Endothelial cell of umbilical vein (primary cell): ENCODE measurements at places on chromosomes 7 and 10. TPM values are rescaled to one million over a fixed set of nuclear protein-coding genes. Genes with fewer than 3 reads are reported as not detected.

The MYL10 gene
- total RNA-seq: not detected in 2 replicates

The LRIT1 gene
- not detected in 2 replicates for total RNA-seq

The OR2A5 gene
- total RNA-seq: not detected in 2 replicates

The CPN1 gene
- total RNA-seq: not detected in 2 replicates

The APBB1IP gene
- not detected in 2 replicates for total RNA-seq

The MYO1G gene
- 0.11 and 0.12 TPM in 2 replicates for total RNA-seq

The ZSCAN25 gene
- 11.4 and 13.8 TPM in 2 replicates for total RNA-seq

The ELN gene
- total RNA-seq: 0.18 and 1.7 TPM in 2 replicates

The ZNF804B gene
- total RNA-seq: not detected in 2 replicates

The FERD3L gene
- total RNA-seq: not detected in 2 replicates

- DNase-seq: no peak
These were observed 82.1 kb upstream of the HPS1 start for GRCh38 chr10:98528805-98529183.

DNA sequence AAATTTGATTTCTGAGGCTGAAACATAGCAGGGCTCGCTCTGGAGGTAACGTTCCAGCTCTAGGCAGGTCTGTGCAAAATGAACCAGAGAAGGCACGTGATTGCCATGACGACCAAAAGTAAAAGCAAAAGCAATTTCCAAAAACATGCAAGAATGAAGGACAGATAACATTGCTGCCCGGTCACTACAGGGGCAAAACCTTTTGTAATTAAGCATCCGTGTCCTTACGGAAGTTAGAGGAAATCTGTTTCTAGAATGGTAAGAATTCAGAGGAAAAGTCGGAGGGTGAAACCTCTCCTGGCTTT is 2.9 kb downstream of the KLF6 start:
- no peak for DNase-seq

DNA sequence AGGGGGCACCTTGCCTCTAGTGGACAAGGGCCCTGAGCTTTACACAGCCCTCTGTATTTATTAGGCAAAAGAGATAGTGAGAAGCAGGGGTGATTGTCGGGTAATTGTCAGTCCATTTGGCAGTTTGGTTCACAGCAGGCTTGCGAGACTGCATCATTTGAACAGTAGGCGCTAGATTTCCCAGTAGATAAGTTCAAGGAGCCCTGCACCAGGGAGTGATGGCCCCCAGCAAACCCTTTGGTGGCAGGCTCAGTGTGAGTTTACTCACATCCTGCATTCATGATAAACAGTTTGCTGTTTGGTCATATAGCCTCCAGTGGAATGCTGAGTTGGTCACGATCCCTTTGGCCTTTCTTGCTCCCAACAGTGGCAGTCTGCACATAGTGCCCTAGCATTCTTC is 59.4 kb downstream of the MARCHF5 start:
- no peak for DNase-seq

DNA sequence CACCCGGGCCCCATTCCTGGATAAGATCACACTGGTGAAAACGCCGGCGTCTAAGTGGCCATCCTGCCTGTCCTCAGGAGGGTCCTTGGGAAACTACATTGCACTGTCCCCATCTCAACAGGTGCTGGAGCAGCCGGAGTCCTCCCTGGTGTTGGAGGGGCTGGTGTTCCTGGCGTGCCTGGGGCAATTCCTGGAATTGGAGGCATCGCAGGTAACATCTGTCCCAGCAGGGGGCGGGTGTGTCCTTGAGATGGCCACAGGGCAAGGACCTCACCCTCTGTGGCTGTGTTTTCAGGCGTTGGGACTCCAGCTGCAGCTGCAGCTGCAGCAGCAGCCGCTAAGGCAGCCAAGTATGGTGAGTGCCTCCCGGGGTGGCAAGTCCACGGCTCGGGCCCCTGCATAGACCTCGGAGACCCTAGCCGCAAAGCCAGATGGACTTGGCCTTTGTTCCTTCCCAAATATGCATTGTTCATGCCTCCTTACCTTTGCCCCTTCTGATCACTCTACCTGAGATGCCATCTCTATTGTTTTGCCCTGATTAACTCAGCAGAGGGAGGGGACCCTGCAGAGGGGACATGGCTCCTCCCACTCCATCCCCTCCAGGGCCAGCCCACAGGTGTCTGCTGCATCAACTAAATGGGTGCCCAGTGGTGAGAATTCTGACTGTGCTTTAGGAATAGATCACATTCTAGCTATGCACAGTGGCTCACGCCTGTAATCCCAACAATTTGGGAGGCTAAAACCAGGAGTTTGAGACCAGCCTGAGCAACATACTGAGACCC is 23.8 kb downstream of the ELN start:
- no peak for DNase-seq

GRCh38 chr10:105017116-105017515 is 376.0 kb downstream of the SORCS3 start:
- no peak for DNase-seq

DNA sequence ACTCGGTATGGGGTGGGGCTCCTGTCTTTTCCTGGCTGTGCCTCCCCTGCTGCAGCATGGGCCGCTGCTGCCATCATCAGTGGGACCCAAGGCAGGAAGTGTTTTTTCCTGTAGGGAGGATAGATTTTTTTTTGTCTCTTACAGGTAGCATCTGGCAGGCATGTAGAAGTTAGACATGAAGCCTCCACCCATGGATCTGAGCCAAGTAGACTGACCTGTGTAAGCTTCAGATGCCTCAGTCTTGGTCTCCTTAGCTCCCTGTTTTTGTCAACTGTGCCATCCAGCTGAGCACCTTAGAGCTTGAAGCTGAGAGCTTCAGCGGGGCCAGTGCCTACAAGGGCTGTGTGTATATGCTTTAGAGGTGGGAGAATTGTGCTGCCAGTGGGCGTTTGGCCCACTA is 93.5 kb downstream of the AUTS2 start:
- DNase-seq: no peak

- no peak for DNase-seq
These were observed 108.6 kb upstream of the PODXL start for GRCh38 chr7:131665021-131665420.

DNA sequence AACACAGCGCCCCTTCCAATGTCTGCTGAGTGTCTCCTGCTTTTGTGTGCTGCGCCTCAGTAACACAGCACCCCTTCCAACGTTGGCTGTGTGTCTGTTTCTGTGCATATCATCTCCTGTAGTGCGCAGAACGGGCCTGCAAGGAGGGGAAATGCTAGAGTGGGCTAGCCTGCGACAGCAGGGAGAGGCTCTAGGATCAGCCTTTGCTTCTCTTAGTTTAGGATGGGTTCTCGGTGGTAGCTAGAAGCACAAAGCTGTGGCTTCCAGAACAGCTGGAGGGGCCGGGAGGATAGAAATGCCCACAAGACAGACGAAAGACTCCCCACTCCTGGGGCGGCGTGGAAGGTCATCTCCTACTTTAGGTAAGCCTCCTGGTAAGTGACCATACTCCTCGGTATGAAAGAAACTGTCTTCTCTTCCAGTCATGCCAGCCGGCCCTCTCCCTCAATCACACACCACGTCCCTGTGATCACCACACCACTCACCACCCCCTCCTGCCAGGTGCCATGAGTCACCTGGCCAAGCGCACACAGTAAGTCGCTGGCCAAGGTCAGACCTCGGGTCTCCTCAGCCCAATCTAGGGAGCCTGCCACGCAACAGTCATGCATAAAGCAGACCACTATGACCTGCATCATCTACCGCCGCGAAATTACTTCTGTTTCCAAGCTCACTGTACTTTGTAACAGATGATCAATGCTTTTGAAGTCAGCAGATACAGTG is 4.8 kb downstream of the PITRM1 start:
- DNase-seq: no peak

DNA sequence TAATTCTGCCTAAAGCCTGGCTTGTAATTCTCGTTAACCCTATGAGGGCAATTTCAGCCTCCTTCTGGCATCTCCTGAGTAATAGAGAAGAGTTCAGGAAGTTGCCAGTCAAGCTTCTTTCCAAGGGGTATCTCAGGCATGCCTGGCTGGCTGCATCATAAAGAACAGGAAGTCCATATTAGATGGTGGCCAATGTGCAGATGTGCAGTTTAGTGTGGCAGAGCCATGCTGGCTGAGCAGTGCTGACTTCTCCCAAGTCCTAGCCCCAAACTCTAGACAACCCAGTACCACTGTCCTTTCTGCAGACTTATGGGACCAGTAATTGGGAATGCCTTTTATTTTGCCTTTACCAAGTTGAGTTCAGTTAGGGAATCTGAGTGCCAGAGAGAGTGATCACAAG is 517.9 kb downstream of the GALNT17 start:
- no peak for DNase-seq

GRCh38 chr7:132257253-132257652 is 319.0 kb downstream of the PLXNA4 start:
- no peak for DNase-seq

DNA sequence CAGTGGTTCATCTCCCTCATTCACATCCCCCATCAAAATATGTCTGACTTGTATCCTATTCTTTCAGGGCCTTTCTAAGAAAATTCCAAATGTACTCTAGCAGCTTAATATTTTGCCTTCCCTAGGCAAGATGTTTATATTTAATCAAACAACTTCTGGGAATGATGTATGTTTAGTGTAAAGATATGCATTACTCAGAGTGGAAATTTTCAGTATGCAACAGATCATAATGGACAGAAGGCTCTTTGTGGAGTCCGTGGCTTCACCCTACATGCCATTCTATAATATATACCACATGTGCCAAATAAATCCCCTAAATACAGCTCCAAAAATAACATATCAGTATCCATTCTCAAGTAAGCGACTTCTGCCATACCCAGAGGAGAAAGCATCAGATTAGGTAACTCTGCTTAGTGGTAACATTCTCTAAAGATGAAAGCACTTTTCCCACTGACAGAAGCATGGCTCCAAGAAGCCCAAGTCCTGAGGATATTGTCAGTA is 316.6 kb downstream of the KCNMA1 start:
- DNase-seq: no peak

GRCh38 chr10:90314718-90315117 is 543.1 kb downstream of the HTR7 start:
- DNase-seq: no peak

DNA sequence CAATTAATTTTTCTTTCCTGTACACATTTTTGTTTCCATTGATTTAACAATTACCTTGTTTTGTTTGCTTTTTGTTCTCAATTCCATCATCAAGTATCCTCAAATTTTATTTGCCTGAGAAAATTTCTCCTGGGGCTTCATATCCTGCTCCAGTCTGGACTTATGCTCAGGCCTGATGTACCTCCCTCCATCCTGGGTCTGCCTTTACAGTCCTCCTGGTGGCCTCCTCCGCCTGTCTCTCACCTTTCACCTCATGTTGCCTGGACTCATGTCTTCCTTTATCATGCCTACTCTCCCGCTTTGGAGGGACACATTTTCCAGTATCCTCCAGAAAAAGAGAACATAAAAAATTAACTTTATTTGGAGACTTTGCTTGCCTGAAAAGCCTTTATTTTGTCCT is 12.1 kb upstream of the TAS2R60 start:
- no peak for DNase-seq

DNA sequence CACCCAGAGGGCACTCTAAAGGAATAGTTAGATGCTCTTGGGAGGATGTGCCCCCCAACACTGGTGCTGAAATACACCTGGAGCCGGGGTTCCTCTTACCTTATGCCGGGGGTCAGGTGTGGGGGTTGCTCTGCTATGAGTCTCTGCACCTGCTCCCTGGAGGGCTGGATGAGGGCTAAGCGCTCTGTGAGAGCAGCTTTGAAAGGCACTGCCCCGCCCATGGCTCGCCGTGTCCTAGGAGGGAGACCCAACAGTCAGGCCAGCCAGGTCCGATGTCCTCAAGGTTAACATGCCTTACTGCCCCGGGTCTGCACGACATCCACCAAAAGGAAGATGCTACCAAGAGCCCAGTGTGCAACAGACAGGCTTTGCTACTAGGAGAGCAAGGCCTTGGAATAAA is 31.7 kb downstream of the PSPH start:
- no peak for DNase-seq

- no peak for DNase-seq
These were observed 37.3 kb upstream of the SEMA3D start for GRCh38 chr7:85224171-85224570.

DNA sequence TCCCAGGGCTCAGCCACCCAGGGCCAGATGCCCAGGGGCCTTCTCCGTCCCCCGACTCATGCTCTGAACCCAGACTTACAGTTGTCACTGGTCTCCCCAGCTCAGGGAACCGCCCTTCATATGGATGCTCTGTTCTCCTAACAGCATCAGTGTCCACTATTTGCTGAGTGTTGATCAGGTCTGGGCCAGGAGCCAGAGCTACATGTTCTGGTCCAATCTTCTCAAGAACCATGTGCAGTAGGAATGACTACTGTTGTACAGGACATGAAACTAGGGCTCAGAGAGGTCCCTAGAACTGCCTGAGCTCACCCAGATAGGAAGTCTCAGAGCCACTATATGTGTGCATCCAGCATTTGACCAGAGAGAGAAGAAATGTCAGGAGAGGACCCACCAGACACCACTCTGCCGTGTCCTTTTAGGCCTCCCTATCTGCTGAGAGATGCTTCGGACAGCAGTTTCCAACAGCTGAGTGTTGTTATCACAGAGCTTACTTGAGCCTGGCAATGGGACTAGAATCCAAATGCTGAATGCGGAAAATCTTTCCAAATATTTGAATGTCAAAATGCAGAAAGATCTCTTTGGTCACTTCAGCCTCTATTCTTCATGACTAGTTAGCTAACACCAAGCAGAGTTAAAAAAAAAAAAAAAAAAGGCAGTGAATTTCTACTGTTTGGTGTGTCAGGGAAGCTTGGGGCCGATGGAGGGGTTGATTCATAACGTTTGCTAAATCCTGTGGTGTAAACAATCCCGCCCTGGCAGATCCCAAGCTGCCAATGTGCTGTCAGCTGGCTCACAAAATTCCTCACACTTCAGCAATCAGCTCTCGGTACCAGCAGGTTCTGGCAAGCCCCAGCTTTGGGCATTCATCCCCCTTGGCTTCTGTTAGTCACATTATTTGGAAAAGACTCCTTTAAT is 246.1 kb downstream of the TNS3 start:
- no peak for DNase-seq

DNA sequence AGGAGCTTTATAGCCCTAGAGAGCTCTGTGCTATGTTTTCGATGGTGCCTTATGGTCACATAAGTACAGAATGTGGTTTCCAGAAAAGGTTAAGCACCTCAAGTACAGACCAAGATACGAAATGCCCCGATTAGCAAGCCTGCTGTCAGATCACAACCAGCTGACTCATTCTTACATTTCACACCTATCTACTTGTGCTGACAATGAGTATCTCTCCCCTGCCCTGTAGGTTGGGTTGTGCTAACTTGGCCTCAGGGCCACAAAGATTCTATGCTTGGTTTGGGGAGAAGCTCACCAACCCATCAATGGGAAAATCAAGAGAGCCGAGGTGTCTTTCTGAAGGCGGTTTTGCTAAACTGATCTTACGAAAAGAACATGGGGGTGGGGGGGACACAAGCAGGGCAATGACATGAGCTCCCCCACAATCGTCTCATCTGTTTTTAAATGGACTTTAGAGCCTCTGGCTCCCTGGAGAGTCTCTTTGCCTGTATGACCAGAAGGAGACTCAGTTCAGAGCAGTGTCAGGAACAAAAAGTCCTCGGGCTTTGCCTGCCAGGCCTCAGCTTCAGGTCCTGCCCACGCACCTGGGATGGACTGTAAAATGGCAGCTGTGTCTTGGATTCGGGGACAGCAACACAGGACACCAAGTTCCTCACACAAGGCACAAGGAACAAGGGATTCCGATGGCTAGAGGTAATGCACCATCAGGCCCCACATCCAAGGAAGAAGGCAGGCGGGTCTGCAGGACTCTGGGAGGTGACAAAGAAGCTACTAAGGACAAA is 55.1 kb downstream of the FAM53B start:
- DNase-seq: no peak
